ENCODE measurements at places on chromosomes 11 and 22. TPM values are rescaled to one million over a fixed set of nuclear protein-coding genes. Genes with fewer than 3 reads are reported as not detected.

Gene BTBD18
- not detected for total RNA-seq

Gene DDIAS
- 2.2 TPM for total RNA-seq

Gene HPX
- total RNA-seq = 1.5 TPM

Gene FOLR2
- not detected for total RNA-seq

Gene SUSD2
- 0.81 TPM for total RNA-seq

Gene OR52I1
- total RNA-seq = not detected

GRCh38 chr11:69361048-69361447, 67.1 kb downstream of the MYEOV start:
- DNase-seq = no peak

- peak; percentile 71 for DNase-seq
These were observed 71.9 kb upstream of the GRAMD1B start for GRCh38 chr11:123357990-123358827.

DNA sequence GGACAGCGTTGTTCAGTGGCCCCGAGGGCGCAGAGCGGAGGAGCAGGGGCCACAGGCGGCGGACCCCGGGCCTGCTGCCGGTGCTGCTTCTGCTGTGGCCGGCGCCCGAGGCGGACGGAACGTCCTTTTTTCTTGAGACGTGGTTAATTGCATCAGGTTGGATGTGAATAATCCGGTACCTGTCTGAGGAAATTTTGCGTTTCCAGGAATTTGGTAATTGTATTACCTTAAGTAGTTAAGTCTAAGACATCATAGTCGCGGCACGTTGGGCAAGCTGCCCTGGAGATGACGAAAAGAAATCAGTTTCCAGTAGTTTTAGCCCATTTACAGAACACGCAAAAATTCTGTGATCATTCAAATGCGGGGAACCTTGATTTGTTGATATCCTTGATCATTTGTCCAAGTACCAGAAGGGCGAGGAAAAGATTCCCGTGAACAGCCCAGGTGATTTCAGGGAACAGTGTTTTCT, 789 bp downstream of the SPECC1L start:
- no peak for DNase-seq

GRCh38 chr11:10514202-10514601, 26.8 kb downstream of the RNF141 start:
- no peak for DNase-seq

GRCh38 chr11:66268952-66269905, 790 bp downstream of the RAB1B start:
- peak; percentile 55 for DNase-seq

GRCh38 chr22:46023558-46023981, 46.6 kb upstream of the WNT7B start:
- no peak for DNase-seq

- no peak for DNase-seq
These were observed 173.4 kb upstream of the BDNF start for GRCh38 chr11:27873664-27874063.

GRCh38 chr22:25067851-25068421, 115.4 kb downstream of the KIAA1671 start:
- DNase-seq = peak; percentile 97

GRCh38 chr11:128598506-128599150, 11.3 kb upstream of the ETS1 start:
- no peak for DNase-seq

GRCh38 chr11:111570796-111571195, 30.3 kb downstream of the LAYN start:
- no peak for DNase-seq

DNA sequence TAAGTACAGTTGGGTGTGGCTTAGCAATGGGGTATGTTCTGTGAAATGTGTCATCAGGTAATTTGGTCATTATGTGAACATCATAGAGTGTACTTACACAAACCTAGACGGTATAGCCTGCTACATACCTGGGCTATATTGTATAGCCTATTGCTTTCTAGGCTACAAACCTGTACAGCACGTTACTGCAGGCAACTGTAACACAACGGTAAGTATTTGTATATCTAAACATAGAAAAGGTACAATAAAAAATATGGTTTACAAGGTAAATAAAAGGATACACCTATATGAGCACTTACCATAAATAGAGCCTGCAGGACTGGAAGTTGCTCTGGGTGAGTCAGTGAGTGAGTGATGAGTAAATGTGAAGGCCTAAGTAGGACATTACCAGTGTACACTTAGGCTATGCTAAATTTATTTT, 73.1 kb upstream of the GDPD4 start:
- DNase-seq = no peak

DNA sequence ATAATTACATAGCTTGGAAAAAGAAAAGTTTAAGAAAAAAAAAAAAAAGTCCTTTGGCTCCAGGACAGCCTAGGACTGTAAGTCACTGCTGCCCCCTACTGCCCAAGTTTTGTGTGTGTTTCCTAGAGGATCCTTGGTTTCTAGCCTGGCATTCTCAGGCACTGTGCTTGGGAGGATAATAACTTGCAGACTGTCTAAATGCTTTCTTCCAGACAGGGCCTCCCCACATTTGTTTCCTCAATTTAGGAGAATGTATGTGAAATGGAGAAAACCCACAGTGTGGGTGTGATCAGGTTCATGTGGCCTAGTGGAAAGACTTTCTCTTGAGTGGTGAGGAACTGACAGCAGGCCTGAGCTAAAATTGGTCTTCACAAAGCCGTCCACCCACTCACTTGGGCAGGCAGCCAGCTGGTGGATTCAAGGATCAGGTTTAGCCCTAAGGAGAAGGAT, 191.0 kb downstream of the NAV2 start:
- peak; percentile 3 for DNase-seq

- no peak for DNase-seq
These were observed 174.7 kb downstream of the MN1 start for GRCh38 chr22:27626675-27627443.

DNA sequence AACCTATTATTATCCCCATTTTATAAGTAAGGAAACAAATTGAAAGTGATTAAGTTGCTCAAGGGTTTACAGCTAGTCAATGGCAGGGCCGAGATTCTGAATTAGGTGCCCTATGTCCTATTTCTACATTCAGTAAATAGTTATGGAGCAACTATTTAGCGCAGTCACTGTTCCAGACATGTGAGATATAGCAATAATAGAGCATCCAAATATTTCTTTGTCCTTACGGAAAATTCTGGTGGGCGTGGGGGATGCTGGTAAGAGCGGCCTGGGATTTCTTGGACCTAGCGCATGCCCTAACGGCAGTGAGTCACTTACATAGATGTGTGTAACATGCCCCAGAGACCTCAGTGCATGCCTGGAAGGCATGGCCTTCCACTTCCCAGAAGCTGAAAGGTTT, 4.4 kb downstream of the DTX4 start:
- no peak for DNase-seq

DNA sequence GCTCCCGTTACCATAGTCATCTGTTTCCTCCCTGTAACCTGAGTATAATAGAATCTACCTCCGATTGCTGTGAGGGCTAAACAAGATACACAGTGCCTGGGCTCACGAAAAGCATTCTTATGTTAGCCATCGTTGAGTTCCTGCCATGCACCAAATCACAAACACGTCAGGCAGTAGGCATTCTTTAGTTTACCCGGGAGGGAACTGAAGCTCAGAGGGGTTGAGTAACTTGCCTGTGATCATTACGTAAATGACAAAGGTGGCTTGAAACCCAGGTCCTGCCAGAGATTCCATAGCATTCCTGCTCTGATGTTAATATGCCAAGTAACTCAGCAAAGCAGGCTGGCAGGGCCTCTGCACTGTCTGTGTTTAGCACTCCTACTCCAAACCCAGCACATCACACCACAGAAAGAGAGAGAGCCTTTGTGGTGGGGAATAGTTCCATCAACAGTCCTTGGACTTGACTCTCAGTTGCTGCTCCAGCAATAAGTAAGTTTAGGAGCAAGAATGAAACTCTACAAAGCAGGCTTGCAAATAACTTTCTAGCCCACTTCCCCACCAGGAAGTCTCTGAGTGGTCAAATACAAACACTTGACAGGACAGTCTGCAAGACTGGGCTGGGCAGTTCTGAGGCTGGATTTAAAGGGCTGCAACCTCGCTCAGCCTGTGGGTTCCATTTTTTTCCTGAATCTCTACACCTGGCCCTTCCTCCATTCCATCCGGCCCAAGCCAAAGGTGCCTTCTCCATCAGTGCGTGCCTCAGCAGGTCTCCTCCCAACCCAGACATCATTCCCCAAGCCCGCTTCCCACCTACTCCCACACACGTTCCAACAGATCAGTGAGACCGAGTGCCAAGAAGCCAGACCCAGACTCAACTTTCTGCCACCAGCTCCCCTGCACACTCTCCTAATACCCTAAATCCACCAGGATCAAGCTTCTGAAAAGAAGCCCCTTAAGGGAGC, 1.1 kb downstream of the SCN2B start:
- no peak for DNase-seq

DNA sequence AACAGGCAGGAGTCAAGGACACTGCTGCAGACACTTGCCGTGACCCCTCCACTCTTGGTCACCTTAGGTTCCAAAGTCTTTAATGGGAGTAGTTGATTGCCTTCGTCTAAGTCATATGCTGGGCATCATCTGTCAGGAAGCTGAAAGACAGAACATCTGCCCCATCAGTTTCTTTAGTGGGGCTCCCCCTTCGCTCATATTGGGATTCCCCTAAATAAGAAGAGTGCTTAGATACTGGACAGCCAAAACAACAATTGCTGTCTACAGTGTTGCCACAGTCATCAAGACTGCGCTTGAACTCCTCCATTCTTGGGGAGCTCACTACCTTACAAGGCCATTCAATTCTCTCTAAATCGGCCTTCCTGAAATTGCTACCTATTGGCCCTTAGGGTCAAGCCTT, 58.5 kb downstream of the UBASH3B start:
- DNase-seq = no peak

- DNase-seq = no peak
These were observed 18.7 kb upstream of the BID start for GRCh38 chr22:17792854-17793434.

DNA sequence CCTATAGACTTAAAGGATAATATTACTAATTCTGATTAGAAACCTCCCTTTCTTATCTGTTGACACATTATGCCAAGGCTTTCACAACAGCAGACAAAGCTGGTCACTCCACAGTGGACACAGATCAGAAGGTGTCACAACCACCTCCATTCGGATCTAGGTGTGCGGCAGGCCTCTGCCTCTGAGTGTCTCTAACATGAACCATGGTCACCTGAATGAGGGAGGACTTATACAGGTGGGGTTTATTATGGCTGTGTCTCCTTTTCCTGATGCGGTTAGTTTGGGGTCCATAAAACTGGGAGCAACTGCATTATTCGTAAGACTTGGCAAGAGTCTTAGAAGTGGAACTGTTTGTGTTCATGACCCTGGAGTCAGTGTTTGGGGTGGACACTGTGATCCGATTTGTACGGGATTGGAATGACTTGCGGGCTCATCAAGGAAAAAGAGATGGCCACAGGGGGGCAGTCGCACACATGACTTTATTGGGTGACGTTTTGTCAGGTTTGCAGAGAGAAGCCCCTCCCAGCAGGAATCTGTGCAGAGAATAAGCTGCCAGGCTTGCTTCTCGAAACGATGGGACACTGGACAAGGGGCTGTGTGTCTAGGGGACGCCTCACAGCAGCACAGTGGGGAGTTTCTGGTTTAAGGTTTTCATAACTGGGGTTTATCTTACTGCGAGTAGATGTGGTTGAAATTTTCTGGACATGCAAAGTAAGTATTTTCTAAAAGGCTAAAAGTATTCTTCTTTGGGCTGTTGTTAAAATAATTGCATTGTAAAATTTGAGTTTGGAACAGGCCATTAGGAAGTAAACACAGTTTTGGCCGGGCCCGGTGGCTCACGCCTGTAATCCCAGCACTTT, 90.6 kb downstream of the GAB4 start:
- no peak for DNase-seq

- DNase-seq = no peak
These were observed 12.5 kb downstream of the MYBPC3 start for GRCh38 chr11:47340010-47340409.

DNA sequence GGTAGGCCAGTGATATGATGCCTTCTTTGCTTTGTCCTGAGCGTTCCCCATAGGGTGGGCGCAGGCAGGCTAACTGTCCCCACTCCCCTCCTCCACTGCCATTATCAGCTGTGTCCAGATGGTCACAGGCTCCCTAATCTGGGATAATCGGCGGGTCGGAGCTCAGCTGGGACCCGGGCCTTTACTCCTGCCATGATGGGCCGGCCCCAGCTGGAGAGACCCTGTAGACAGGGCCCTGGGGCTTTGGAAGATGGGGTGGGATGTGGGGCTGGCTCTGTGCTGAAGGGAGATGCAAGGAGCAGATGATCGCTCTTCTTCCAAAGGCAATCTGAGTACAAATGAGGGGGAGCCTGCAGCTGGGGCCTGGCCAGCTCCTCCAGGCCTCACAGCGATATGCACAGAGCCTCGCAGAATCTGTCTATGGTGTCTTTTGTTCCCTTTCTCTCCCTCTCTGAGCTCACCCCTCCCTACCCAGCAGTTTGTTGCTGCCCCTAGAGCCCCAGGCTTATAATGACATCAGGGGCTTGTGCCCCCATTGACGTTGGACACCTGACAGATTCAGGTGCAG, 11.9 kb downstream of the KLHL35 start:
- no peak for DNase-seq

All from CD4-positive, CD25-positive, alpha-beta regulatory T cell (primary cell).